Activated T-helper 2 cell treated with anti-CD3 and anti-CD28 coated beads, Interferon-gamma antibody, Interleukin-2, Interleukin-4, amounts not matched to agents 10 μg/mL and 5 μg/mL and 100 μg/mL, durations not matched to agents 14 hours and 24 hours and 36 hours (primary cell): ENCODE measurements at places on chromosomes 6 and 20. TPM values are rescaled to one million over a fixed set of nuclear protein-coding genes. Genes with fewer than 3 reads are reported as not detected.

Gene ADTRP
- total RNA-seq, result 0.67 and 1.6 TPM in 2 replicates

Gene ANGPT4
- total RNA-seq, result not detected in 2 replicates

Gene SLC26A8
- total RNA-seq, result not detected in 2 replicates

Gene CNBD2
- total RNA-seq, result 3.6 and 4.4 TPM in 2 replicates

Gene LY6G6D
- total RNA-seq, result not detected in 2 replicates

Gene RTF2
- total RNA-seq, result 103 and 107 TPM in 2 replicates

Gene EYA2
- not detected in 2 replicates for total RNA-seq

Gene NTSR1
- total RNA-seq, result not detected in 2 replicates

Gene GHRH
- not detected in 2 replicates for total RNA-seq

Gene CST4
- not detected in 2 replicates for total RNA-seq

Gene FOXC1
- total RNA-seq, result 0.05 and 0.07 TPM in 2 replicates

Gene REM1
- not detected in 2 replicates for total RNA-seq

Gene BPIFB2
- not detected in 2 replicates for total RNA-seq

Gene MYO6
- 0.41 and 0.60 TPM in 2 replicates for total RNA-seq

Gene EPPIN
- total RNA-seq, result not detected in 2 replicates

Gene FIG4
- total RNA-seq, result 8.8 and 9.5 TPM in 2 replicates

Gene MRAP2
- total RNA-seq, result 0.07 TPM in 1 of 2 replicates, not detected in the other

Gene CDSN
- total RNA-seq, result not detected in 2 replicates

Gene NELFCD
- 111 and 113 TPM in 2 replicates for total RNA-seq
